ENCODE measurements at places on chromosomes 1 and 21.

DNA sequence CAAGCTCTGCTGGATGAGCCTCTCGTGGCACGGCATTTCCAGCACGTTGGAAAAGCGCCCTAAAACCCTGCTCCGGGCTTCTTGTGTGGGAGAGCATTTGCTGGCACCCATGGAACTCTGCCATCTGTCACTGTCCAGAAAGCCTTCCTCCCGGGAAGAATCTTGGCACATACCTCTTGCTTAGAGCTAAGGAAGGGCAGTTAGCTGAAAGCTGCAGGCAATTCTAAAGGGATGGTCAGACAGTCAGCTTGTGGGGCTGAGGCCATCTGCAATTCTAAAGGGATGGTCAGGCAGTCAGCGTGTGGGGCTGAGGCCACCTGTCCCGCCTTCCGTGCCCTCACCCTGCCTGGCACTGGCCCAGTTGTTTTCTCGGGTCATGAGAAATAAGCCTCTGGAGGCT is 139.0 kb upstream of the TMEM51 start:
- DNase-seq: no peak

GRCh38 chr1:100510451-100510850 is 27.5 kb upstream of the GPR88 start:
- no peak for DNase-seq

GRCh38 chr1:176619261-176619660 is 156.3 kb downstream of the PAPPA2 start:
- DNase-seq: no peak

GRCh38 chr1:232793944-232794343 is 11.3 kb upstream of the MAP10 start:
- no peak for DNase-seq

DNA sequence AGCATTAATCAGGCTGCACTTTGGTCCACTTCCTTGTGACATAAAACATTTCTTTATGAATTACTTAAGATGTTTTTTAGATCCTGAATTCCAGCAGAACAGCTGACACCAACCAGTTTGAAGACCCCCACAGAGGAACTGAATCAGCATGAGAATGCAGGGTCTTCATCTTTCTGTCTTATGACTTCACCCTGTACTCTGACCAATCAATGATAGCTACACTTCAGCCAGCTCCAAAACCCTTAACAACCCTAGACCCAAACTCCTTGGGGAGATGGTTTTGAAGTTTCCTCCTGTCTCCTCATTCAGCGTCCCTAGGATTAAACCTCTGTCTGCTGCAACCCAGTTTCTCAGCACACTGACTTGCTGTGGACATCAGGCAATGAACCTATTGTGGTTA is 175.0 kb downstream of the CTH start:
- no peak for DNase-seq

DNA sequence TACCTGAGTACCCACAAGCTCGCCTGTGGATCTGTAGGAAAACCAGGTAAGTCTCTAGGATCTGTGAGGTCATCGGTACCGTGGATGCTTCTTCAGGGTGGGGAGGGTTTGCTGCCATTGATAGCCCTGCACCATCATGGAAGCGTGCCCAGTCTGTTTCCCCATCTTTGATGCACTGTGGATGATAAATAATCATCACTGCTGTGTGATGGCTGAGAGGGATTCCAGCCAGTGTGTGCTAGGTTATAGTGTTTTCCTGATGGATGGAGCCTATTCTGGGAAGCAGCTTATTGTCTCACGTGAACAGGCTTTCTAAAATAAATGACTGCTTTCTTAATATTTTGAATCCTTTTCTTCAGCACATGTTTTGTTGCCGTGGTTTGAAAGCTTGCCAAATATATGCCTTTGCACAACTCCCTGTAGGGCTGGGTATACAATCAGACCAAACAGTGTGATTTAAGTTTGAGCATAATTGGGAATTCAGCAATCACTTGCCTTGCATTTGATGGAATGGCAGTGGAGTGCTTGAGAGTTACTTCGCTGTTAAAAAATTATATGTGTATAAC is 113.8 kb downstream of the CAMTA1 start:
- DNase-seq: no peak

DNA sequence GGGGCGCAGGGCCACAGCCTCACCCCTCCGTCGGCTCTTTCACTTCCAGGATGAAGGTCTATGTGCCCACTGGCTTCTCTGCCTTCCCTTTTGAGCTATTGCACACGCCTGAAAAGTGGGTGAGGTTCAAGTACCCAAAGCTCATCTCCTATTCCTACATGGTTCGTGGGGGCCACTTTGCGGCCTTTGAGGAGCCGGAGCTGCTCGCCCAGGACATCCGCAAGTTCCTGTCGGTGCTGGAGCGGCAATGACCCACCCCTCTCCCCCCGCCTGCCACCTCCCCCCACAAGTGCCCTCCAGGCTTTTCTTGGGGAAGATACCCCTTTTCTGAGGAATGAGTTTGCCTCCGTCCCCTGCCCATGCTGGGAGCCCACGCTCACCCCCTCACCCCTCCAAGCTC is 35.2 kb downstream of the EPHX1 start:
- no peak for DNase-seq

GRCh38 chr1:224921354-224921753 is 8.1 kb upstream of the DNAH14 start:
- DNase-seq: no peak

DNA sequence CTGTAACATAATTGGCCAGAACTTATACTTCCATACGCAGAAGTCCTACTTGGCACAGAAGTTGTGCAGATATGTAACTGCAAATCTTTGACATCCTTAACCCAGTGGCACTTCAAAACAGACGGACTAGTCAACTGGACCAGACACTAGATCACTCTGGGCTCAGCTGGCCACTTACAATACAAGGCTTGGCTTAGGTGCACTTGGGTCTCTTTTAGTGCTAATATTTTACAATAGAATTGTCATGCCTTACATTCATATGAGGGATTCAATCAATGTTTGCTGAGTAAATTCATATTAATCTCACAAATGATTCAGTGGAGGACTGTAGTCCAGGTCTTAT is 20.1 kb downstream of the XKR8 start:
- DNase-seq: no peak

All from activated T-helper 9 cell treated with anti-CD3 and anti-CD28 coated beads, Interleukin-2, amount 50 U/mL, for 16 hours (primary cell).